ENCODE measurements at places on chromosomes 5 and 9. TPM values are rescaled to one million over a fixed set of nuclear protein-coding genes. Genes with fewer than 3 reads are reported as not detected.
A peak's percentile ranks its signal among the peaks of the same experiment; 100 is the strongest.

The SPATA31D4 gene
- not detected for total RNA-seq

The GMCL2 gene
- total RNA-seq, result not detected

The FOXD4L6 gene
- total RNA-seq, result 1.1 TPM

The ENTPD2 gene
- total RNA-seq, result 0.28 TPM

DNA sequence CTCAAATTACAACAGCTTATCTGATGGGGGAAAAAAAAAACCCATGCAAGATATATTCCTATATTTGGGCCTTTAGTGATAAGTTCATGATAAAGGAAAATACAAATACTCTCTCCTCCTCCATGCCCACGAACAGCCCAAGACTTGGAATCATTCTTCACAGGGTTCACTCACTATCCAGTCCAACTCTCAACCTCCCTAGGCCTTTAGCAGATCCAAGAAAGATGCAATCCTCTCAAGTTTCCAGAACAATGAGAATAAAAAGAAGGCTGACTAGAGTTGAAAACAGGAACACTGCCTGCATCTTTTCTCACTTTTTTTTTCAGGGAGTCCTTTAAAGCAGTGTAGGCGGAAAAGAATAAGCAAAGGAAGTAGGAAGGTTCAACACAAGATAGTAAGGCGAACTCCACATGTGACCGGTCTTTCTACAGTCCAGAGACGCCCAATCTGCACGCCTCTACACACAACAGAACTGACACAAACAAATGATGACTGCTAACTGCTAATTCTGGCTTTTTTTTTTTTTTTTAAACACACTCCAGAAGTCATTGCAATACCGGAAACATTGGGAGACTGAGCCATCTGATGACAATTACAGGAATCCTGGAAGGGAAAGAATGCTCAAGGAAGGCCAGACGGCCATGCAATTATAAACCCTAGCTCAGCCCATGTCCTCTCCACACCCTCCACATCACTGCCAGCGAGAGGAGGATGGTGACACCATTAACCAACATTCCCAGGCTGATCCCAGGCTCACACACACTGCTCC, 75.4 kb downstream of the BNC2 start:
- DNase-seq, result no peak

The GPSM1 gene
- total RNA-seq, result 5.0 TPM

The HACD4 gene
- total RNA-seq, result 4.3 TPM

DNA sequence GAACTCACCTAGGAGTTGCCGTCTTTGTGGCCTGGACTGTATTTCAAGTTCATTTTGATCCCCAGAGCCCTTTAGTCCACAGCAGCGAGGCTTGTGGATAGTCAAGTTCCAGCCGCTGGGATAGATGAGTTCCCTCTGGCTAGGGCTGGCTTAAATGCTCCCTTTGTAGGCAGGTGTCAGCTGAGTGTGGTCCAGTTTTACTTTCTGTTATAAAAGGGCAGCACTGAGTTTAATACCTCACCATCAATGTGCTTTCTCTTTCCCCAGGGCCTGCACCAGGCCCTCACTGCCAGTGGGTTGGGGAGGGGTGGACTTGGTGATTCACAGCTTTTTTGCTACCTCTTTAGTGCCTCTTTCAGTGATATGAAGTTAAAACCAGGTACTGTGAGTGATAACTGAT, 188.2 kb downstream of the SLCO4C1 start:
- DNase-seq, result no peak

DNA sequence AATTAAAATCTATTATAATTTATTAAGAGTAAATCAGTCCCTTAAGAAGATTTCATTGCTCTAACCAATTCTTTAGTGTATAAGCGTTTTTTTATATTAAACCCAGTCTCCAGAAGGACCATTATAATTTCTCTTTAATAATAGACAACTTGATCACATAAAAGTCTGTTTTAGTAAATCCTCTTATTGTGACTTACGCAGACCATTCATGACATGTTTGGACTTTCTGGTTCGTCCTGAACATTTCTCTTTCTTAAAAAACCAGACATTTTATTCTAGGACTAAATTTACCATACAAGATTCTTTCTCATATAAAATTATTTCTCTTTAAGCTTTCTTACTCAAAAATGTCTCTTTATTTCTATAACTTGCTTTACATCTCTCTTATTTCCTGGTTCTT, 196.2 kb upstream of the RAI14 start:
- DNase-seq, result no peak

The FSTL4 gene
- 0.32 TPM for total RNA-seq

DNA sequence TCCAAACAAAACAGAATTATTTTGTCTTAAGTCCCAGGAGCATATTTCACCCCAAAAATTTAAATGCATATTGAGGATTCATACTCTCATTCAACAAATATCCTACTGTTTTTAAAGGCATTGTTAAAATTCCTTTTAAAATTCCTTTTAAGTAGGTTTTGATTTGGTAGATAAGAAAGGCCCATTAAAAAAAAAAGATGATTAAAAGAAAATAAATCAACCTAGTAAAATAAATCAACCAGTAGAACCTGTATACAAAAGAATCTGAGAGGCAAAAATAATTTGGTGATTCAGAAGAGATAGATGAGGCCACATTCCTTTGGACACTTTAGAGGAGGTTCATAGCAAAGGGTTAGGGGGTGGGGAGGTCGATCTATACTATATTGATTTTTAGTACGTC, 585.3 kb upstream of the TLE4 start:
- no peak for DNase-seq

DNA sequence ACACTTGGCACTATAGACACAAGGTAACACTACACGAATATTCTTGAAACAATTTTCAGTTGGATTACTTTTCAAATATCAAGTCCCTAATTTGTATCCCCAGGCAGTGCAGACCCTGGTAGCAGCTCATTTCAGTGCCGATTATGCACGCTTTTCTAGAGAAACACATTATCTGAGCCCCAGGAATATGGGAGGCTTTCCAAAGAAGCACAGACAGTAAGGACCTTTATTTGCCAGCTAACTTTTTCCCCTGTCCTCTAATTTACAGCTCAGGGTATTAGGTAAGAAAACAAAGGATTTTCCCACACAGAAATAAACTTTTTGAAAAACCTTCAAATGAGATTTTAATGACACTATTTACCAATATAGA, 852.3 kb upstream of the DMAC1 start:
- no peak for DNase-seq

The PCDHAC2 gene
- total RNA-seq, result 3.1 TPM

The PCSK1 gene
- total RNA-seq, result 0.32 TPM

- no peak for DNase-seq
Observed at GRCh38 chr5:8729437-8729836, 816.4 kb downstream of the SEMA5A start.

DNA sequence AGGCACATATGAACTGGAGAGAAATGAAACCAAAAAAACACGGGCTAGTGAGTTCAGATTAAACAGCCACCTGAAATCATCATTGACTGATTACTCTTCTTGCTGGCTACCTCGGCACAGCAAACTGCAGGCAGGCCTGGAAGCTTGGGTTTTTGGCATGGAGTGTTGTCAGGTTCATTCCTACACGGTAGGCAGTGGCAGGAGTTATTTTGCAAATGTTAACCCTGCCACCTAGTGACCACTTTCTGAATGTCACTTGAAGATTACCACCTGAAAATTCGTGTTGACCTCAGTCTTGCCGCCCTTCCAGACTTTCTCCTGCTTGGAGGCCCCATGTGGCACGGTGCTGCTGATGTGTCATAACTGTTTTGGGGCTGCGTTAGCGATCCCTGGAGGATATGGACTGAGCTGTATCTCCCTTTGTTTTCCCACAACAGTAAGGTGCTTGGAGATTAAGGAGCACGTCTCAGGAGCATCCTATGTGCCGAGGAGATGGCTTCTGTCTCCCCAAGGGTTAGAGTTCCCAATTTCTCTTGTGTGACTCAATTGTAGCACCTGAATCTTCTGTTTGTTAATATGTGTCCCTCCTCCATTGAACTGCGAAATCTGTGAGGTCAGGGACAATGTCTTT, 12.7 kb upstream of the CD180 start:
- no peak for DNase-seq

GRCh38 chr5:154618696-154619095, 136.5 kb upstream of the LARP1 start:
- no peak for DNase-seq

DNA sequence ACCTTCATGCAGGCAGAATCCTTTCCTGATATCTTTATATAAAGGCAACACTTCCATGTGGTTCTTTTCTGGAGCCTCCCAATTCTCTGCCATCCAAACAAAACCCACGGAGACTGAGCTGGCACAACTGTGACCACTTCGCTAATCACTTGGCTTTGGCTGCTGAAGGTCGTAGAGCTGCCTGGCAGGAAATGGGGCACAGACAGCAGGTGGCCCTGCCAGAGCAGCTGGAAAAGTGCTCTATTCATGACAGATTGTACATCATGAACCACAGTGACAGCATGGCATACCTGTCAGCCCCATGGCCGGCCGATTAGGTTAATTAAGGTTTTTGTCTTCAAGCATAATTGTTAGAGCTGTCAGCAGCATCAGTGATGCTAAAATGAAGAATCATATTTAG, 141.9 kb upstream of the ANKRD55 start:
- DNase-seq, result no peak

The KIF4B gene
- not detected for total RNA-seq

DNA sequence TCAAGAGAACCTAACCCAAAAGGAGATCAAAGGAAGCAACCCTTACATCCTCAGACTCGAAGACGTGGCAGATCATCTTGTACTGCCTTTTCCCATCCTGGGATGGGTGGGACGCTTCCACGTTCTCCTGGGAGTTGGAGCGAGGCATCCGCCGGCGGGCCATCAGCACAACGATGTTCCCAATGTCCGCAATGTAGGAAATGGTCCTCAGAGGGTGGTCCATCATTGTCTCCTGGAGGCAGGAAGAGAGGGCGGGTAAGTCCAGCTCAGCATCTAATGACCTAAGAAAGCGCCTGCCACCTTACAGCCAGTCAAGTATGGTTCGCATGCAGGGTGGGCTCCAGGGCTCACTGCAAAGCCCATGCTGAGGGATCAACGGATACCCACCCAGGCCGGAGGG, 131.2 kb downstream of the ENTREP1 start:
- DNase-seq, result no peak

GRCh38 chr9:110048403-110048975, 159.5 kb downstream of the C9orf152 start:
- peak; percentile 45 for DNase-seq

GRCh38 chr5:143400541-143401226, 2.8 kb downstream of the NR3C1 start:
- DNase-seq, result no peak

- DNase-seq, result no peak
Observed at GRCh38 chr5:66814146-66814991, 218.2 kb downstream of the MAST4 start.

DNA sequence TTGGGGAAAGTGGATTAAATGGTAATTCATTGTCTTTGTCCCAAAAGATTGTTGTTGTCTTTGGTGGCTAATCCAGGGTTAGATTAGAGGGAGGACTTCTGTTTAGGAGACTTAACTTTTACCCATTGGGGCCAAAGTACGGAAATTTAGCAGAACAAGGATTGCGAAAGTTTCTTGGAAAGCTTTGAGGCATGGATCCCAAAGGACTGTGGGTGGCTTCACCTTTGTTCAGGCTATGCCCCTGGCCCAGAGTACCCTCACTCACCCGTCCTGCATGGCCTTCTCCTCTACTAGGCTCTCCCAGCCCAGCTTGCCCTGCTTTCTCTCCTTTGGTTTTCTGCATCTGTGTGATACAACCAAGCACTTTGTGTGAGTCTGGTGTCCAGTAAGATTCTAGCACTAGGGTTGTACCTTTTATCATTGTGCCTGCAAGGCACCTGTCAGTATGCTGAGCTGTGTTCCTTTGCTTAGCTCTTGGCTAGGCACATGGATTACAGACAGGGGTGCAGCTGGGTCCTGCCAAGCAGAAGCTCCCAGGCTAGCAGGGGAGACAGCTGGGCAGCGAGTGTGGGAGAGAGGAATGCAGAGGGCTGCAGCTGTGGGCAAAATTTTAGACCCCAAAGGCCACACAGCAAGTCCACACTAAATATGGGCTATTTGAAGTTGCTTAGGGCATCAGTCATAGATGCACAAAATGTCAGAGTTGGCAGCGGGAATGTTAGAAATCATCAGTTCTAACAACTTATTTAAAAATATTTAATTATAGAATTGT, 3.2 kb downstream of the PPARGC1B start:
- no peak for DNase-seq

DNA sequence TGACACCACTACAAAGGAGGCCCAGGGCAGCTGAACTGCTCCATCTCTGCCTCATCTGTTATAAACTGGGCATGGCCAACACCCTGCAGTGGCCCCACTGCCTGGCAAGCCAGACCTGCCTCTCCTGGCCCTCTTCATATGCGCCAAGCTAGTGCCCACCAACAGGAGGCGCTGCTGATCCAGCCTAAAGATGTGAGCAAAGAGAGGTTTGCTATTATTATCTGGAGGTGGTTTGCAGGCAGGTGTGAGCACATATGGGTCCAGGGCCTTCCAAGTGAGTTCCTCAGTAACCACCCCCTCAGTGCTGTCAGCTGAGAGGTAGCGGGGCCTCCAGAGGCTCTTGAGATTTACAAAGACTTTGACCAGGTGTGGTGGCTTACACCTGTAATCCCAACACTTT, 232.2 kb downstream of the SYK start:
- DNase-seq, result no peak

GRCh38 chr9:129509533-129509928, 111.4 kb downstream of the C9orf50 start:
- no peak for DNase-seq

GRCh38 chr9:98607152-98607551, 101.6 kb downstream of the GABBR2 start:
- no peak for DNase-seq

- DNase-seq, result no peak
Observed at GRCh38 chr5:170617533-170618490, 114.0 kb downstream of the KCNIP1 start.

The TBC1D9B gene
- total RNA-seq, result 92.2 TPM

- DNase-seq, result no peak
Observed at GRCh38 chr5:90131383-90132133, 278.0 kb downstream of the CETN3 start.

The ANKDD1B gene
- 1.5 TPM for total RNA-seq

The APBA1 gene
- total RNA-seq, result 4.3 TPM

The CXCL14 gene
- total RNA-seq, result 195 TPM

The MUSK gene
- total RNA-seq, result not detected

DNA sequence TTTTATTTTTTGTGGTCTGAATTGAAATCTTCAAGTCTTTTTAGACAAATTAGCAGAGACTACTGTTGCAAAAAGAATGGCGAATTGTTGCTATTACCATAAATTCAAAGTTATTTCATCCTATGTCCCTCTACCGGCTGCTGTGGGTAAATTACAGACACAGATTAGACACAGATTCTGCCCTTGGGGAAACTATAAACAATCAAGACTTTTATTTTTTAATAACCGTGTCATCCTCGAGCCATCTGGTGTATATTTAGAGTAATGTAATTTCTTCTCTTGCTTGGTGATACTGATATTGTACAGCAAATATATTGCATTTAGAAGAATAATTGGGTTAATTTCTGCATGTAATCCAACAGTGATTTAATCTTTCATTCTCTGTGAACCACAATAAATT, 228.0 kb upstream of the ADAMTSL1 start:
- no peak for DNase-seq

DNA sequence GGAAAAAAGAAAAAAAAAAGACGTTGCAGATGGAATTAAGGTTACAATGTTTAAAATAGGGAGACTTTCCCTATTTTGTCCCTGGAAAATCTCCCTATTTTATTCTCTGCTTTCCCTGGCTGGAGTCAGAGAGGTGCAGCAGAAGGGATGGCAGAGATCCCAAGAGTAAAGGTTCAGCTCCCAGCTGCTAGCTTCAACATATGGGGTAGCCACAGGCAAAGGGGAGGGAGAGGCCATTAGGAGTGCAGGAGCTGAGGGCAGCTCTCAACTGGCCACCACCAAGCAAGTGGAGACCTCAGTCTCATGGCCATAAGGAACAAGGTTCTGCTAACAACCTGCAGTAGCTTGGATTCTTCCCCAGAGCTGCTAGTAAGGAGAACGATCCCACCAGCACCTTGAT, 367.0 kb upstream of the DAP start:
- no peak for DNase-seq
